ENCODE measurements at places on chromosomes 5 and 9.

- peak; percentile 66 for DNase-seq
Measured at GRCh38 chr5:16178745-16179372, 732 bp downstream of the MARCHF11 start.

- peak; percentile 27 for DNase-seq
Measured at GRCh38 chr5:95317085-95317484, 32.2 kb upstream of the MCTP1 start.

DNA sequence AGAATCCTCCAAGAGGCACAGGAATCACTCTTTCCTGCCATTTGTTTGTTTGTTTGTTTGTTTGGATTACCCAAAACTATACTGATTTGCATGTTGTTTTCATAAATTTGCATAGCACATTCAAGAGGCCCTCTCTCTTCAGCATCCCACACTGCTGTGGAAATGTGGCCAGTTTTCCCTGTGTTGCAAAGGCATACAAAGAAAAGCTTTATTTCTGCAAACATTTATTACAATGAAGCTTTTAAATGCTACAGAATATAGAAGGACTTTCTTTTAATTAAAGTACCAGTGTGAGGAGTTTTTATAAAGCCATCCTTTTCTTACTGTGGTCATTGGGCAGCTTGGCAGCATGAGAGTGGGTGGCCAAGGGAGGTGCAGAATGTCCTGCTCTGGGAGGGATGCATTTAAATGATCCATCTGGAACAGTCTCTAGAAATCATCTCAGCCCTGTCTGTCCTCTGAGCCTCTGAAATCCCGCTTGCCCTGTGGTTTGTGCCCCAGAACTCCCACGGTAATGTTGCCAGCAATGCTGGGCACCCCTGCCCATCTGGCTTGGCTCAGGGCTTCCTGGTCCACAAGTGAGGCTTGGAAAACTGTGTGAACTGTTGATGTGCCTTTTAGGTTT lies 356.8 kb upstream of the KIF2A start:
- DNase-seq = no peak

- no peak for DNase-seq
Measured at GRCh38 chr5:52811067-52811749, 23.5 kb downstream of the ITGA1 start.

- no peak for DNase-seq
Measured at GRCh38 chr5:135392256-135392655, 6.8 kb downstream of the MACROH2A1 start.

DNA sequence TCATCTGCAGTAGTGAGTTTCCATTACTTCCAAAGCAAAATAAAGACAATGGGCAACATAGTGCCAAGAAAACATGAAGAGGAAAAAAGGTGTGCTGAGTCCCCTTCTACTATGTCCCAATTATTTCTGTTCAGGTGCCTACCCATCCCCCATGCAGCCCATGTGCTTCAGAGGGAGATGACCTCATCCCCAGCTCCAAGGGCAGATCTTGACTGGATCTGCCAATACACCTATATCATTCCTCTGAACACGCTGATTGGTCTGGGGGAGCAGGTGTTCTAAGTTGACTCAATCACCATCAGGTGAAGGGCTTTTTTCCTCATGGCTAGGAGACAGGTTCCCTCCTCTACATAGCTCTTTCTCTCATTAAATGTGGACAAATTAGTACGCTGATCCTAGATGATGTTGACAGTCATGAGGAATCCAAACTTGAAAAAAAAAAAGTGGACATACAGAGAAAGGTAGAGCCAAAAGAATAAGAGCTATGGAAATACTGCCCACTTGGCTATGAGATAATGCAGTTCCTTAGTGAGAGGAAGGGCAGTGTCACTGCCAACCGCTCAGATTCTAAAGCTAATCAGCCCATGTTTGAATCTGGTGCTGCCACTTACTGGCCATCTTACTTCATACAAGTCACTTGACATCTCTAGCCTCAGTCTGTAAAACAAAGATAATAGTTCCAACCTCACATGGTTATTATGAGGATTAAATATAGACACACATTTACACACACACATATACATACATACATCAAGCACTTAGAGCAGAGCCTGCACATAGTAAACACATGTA lies 23.1 kb downstream of the PRELID2 start:
- DNase-seq = peak; percentile 10
